ENCODE measurements at places on chromosomes 3 and 15. TPM values are rescaled to one million over a fixed set of nuclear protein-coding genes. Genes with fewer than 3 reads are reported as not detected.

The THBS1 gene
- polyA plus RNA-seq: 16.8 TPM

The TFG gene
- 83.5 TPM for polyA plus RNA-seq

The TRH gene
- not detected for polyA plus RNA-seq

The SAMD7 gene
- polyA plus RNA-seq: not detected

The TMEM207 gene
- polyA plus RNA-seq: not detected

The SPTSSB gene
- polyA plus RNA-seq: 0.09 TPM

The BFSP2 gene
- not detected for polyA plus RNA-seq

The TMEM89 gene
- polyA plus RNA-seq: 1.2 TPM

The SPINK8 gene
- polyA plus RNA-seq: not detected

The PDZRN3 gene
- 16.1 TPM for polyA plus RNA-seq

The MINAR1 gene
- not detected for polyA plus RNA-seq

All from sigmoid colon (tissue), 7 donors.